ENCODE measurements at places on chromosomes 2 and 18. TPM values are rescaled to one million over a fixed set of nuclear protein-coding genes. Genes with fewer than 3 reads are reported as not detected.

Gene BCL2L11
- 4.5 TPM for total RNA-seq

Gene MEP1B
- total RNA-seq: not detected

GRCh38 chr2:229088517-229088913, 182.6 kb downstream of the PID1 start:
- DNase-seq: no peak

DNA sequence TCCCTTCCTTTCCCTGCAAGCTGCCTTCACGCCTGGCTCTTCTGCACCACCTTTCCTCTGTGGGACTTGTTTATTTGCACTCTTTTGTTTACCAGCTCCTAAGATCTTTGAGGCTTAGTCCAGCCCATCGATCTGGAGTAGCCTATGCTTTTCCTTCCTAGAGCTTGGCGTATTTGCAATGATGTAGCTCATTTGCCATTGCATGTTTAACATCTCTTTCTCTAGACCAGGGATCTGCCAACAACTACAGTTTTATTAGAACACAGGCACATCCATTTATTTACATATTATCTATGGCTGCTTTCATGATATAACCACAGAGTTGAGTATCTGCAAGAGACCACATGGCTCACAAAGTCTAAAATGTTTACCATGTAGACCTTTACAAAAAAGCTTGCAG, 150.4 kb downstream of the RAPGEF4 start:
- DNase-seq: no peak

DNA sequence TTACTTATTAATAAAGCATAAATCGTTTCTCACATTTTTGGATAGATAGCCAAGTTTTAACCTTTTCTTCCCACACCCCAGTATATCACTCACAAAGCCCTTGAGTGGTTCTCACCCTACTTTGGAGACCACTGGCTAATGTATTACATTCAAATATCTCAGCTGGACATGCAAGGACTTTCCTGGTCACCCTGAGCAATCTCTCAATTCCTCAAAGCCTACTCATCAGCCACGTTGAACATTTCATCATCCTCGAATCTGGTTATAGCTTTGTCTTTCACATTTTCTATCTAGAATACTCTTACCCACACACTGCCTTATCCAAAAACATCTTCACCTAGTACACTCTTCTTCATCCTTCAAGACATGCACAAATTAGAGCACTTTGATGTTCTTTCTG, 71.1 kb upstream of the MAPRE2 start:
- DNase-seq: no peak
